NCI-H510A (cell line): ENCODE measurements at places on chromosomes 11 and 22.

DNA sequence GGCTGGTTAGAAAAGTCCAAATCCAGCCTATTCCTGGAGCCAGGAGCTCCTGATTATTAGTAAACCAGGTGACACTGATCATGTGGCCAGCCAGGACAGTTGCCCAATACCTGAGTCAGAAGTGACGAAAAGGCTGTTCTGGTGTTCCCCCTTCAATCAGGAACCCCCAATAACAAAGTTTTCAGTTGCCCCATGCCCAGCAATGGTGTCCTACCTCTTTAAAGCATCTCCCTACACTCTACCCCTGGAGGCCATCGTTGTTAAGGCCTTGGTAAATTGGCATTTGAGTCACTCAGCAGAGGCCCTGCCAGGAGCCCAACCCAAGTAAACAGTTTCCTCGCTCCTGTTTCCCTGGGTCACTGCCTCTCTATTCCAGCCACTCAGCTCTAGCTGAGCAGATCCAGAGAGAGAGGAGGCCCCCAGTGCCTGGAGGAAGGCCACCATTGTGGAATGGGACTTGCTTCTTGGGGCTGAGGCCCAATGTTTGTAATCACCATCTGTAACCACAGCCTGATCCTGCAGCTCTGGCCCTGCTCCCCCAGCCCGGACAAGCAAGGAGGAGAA is 25.0 kb downstream of the ARHGAP1 start:
- no peak for DNase-seq

DNA sequence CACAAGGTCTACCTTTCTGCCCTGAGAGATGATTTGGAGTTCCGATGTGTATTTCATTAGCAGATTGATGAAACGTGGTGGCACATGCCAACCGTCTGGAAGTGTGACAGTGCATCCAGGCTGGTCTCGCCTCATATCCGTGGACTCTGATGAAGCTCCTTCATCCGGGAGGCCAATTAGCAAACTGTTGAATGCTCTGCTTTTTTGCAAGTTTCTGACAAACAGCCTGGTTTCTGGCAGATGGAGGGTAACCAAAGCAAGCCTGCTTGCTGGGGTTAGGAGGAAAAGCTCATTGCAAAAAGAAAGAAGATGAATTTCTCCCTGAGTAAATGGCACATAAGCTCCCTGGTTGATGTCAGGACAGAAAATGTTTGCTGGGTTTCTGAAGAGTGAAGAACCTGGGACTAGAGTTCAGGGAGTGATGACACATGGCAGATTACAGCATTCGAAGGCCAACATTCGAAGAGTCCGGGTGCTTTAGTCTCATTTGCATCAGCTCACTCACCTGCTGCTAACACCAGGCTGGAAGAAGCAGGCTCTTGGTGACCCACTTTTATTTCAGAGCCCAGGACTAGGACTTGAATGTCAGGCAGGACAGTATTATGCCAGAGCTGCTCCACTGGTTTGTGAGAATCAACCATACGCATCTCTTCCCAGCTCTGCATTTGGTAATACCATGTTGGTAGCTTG is 135.9 kb upstream of the TTC12 start:
- DNase-seq = no peak

DNA sequence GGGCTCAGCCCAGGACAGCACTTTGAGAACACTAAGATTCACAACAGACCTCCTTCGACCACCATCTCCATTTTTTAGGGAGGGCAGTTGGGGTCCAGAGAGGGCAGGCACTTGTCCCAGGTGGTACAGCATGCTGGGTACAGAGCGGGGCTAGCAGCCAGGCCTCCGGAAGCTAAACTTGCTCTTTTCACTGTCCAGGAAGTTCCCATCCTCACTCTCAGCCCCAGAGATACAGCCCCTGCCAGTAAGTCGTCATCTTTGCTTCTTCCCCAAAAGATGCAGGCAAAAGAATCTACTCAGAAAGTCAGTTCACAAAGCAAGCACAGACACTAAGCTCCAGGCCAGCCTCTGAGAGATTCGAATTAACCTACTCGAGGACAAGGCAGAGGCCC is 6.7 kb upstream of the RAB3IL1 start:
- DNase-seq = no peak

- DNase-seq = no peak
Observed at GRCh38 chr11:65861533-65862183, 1.4 kb downstream of the MUS81 start.

DNA sequence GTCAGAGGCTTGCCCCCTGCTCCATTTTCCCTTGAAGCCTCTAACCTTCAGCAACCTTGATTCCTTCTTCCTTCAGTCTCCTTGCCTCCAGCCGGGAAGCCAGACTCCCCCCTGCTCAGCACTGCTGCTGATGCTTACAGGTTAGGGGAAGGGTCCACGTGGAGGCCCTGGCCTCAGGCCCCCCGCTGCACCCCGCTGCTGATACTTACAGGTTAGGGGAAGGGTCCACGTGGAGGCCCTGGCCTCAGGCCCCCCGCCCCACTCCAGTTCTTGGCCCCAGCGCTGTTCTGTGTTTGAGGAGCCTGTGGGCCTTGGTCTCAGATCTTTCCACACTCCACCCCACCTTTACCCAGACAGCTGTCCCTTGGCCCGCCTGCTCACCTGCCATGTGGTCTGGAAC is 25.6 kb upstream of the PKNOX2 start:
- no peak for DNase-seq

GRCh38 chr11:31803813-31804311 is 7.3 kb downstream of the PAX6 start:
- no peak for DNase-seq

GRCh38 chr11:96237766-96238266 is 105.2 kb downstream of the MAML2 start:
- no peak for DNase-seq

DNA sequence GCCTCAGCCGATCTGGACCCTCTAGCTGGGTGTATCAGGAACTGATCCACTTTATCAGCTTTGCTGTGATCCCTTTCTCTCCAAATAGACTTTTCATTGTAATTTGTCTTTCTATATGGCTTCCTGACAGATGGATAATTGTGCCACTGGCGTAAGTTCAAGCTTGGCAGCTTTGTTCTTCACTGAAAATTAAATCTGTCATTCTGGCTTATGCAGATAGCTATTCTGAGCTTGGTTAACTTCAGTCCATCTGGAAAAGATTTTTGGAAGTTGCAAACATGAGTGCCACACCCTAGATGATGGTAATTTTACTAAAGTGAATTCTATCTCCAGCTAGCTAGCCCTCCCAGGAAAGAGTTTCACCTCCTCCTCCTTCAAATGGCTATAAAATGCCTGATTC is 8.1 kb downstream of the OR5A2 start:
- DNase-seq = no peak

- peak; percentile 65 for DNase-seq
Observed at GRCh38 chr11:105179542-105180278, 40.1 kb upstream of the CARD18 start.

- DNase-seq = no peak
Observed at GRCh38 chr11:120550007-120550406, 38.5 kb downstream of the GRIK4 start.

DNA sequence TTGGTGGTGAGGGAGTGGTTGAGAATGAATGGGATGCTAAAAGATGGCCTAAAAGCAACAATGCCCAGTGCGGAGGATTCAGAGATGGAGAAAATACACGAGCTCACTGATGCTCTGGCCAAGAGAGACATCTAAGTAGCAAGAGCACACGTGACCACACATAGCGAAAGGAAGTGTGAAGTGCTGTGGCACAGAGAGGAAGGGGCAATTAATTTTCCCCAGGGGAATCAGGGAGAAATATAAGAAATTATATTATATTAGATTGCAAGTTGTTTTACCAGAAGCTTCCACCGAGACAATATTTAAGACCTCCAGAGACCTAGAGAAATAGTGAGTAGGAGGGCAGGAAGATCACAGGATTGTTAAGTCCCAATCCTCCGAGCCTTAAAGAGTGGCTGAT is 80.6 kb downstream of the RCN1 start:
- DNase-seq = no peak

- no peak for DNase-seq
Observed at GRCh38 chr11:44818110-44818509, 91.3 kb downstream of the TSPAN18 start.

- DNase-seq = no peak
Observed at GRCh38 chr11:68295940-68296339, 16.5 kb upstream of the LRP5 start.

GRCh38 chr22:46290843-46291785 is 5.6 kb upstream of the GTSE1 start:
- DNase-seq = no peak

DNA sequence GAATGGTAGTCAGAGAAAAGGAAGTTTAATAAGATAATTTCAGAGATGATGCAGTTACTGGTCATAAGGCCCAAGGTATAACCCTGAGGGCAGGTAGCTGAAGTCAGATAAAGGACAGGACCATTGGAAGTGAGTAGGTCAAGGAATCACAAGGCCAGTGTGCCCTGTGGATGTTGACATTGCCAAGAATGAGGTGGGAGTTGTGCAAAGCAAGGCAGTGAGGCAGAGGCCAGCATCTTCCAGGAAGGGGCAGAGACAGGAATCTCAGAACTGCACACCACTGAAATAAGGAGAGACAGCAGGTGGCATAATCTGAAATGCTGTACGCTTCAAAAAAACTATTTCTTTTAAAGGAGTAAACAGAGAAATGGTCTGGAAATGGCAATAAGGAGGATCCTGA is 61.4 kb downstream of the ABTB2 start:
- DNase-seq = no peak

- no peak for DNase-seq
Observed at GRCh38 chr11:83374311-83374710, 88.1 kb upstream of the CCDC90B start.

GRCh38 chr22:37604875-37605274 is 3.8 kb upstream of the GGA1 start:
- DNase-seq = no peak

- no peak for DNase-seq
Observed at GRCh38 chr11:29773656-29774264, 243.1 kb downstream of the KCNA4 start.

- DNase-seq = peak; percentile 76
Observed at GRCh38 chr11:133946541-133947318, 10.0 kb downstream of the IGSF9B start.

DNA sequence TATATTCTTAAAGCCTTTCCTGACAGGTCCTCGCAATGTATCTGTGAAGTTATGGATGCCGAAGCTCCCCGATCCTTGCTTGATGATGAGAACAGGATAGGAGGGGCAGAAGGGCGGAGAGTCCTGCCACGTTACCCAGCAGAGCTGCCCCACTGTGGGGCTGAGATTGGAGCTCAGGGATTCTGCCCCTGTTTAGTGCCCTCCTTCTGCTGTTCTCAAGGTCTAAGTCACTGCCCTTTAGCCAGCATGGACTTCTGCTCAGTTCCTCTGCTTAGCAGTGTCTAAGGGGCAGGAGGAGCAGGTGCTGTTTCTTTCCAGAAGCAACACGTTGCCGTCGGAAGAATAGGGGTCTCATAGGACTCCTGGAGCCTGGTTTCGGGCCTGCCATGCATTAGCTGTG is 164.2 kb upstream of the B3GAT1 start:
- DNase-seq = no peak

DNA sequence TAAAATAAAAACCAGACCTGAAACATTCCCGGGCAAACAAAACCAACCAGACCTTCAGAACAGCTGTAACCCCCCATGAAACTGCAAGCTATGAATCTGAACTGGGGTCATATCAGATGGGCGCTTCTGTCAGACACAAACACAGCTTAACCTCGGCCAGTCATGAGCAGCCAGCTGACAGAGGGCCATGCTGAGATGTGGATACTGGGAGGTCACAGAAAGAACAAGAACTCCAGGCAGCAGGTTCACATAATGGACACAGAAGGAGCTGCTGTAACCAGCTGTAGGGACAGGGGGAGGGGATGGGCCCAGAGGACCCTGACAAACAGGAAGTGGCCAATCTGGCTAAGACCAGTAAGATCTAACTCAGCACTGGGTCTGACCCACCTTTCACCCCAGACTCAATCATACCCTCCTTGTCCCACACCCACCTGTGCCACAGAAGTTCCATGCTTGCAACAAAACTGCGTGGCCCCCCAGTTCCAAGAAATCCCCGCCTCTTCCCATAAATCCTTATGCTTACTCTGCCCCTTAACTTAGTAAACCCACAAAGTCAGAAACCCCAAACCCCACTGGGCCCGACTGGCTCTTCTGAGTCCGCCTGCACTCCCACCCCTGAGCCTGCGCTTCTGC is 4.0 kb downstream of the APOL4 start:
- DNase-seq = no peak

DNA sequence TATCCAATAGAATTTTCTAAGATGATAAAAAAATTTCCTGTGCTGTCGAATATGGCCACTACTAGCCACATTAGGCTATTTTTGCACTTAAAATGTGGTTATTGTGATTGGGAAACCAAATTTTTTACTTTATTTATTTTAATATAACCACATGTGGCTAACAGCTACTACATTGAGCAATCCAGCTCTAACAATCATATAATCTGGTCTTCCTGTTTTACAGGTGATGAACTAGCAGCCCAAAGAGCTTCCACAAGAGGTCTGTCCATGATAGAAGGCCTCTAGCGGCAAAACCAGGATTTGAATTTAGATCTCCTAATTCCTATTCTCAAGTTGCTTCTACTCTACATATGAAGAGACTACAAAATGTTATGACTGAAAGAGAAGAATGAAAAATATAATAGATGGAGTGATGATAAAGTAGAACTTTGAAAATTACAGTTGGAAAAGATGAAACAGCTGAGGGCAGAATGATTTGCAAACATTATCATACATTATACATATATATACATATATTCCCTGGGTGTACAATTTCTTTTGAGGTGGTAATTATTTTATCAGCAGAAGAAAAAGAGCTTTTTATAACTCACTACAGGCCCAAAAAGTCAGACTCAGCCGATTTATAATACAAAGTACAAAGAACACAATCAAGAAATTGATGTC is 363.5 kb upstream of the PITPNB start:
- no peak for DNase-seq

DNA sequence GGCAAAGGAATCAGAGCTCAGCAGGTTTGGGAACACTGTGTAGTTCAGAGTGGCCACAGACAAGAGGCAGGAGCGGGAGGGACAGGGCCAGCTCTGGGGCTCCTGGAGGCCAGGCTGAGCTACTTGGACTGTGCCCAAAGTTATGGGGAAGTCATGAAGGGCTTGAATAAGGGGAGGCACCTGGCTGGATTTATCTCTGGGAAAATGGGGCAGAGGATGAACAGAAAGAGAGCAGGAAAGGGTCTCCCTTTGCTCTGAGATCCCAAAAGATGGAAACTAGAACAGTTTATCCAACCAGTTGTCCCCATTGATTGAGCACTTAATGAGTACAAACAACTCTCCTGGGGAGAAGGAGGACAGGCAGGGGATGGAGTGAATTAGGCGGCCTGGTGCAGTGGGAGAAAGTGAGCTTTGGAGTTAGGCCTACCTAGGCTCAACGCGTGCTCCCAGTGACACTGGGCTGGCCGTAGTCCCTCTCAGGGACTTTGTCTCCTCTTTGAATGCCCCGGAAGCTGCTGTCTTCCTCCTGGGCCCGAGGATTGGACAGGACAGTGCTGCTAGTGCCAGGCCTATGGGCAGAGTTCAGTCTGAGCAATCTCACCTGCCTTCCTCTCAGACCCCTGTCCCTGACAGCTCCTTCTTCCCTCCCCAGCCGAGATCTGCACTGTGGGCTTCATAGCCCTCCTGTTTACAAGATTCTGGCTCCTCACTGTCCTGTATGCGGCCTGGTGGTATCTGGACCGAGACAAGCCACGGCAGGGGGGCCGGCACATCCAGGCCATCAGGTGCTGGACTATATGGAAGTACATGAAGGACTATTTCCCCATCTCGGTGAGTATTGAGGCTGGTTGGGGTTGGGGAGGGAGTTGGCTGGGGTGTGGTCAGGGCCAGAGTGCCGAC is 2.0 kb downstream of the MOGAT2 start:
- no peak for DNase-seq

GRCh38 chr22:49208768-49209252 is 618.9 kb downstream of the BRD1 start:
- DNase-seq = no peak

GRCh38 chr22:16847271-16847670 is 22.1 kb upstream of the XKR3 start:
- no peak for DNase-seq
